ENCODE measurements at places on chromosomes 4 and X.

DNA sequence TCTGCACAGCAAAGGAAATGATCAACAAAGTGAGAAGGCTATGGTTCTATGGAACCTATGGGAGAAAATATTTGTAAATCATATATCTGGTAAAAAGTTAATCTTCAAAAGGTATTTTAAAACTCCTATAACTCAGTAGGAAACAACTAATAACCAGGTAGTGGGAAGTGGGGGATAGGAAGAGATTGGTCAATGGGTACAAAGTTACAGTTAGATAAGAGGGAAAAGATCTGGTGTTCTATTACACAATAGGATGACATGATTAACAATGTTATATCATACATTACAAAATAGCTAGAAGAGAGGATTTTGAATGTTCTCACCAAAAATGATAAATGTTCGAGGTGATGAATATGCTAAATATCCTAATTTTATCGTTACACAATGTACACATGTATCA, 46.3 kb downstream of the NDNF start:
- DNase-seq: no peak

- no peak for DNase-seq
Observed at GRCh38 chr4:82430964-82431745, 765 bp downstream of the ENOPH1 start.

- no peak for DNase-seq
Observed at GRCh38 chr4:166802346-166802745, 431.9 kb downstream of the SPOCK3 start.

DNA sequence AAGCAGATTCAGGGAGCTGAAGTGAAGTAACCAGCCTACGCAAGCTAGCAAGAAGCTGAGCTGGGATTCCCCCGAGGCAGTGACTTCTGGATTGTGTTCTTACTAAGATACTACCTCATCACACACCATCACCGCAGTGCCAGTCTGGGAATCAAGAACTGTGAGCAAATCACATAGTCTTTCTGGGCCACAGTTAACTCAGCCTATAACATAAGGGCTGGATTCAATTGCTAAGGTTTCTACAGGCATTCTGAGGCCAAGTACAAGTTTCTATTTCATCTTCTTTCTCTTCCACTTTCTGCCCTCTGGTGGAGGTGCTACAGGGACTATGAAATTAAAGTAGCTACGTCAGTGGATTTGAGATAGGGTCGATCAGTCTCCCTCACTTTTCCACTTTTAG, 1.4 kb upstream of the CORIN start:
- no peak for DNase-seq

DNA sequence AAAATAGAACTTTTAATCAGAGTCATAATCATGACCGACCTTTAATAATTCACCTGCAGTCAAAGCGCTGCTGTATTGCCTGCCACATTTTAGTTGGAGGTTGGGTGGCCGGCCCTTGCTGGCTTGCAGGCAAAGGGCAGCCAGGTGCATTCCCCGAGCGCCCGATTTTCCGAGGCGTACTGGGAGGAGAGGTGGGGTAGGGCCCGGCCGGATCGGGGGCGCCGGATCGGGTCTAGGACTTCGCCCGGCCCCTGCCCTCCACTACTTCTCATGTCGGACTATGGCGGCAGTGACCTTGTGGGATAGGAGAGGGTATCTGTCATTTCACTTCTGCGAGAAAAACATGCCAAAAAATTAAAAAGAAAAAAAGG, 2.5 kb upstream of the RS1 start:
- no peak for DNase-seq

DNA sequence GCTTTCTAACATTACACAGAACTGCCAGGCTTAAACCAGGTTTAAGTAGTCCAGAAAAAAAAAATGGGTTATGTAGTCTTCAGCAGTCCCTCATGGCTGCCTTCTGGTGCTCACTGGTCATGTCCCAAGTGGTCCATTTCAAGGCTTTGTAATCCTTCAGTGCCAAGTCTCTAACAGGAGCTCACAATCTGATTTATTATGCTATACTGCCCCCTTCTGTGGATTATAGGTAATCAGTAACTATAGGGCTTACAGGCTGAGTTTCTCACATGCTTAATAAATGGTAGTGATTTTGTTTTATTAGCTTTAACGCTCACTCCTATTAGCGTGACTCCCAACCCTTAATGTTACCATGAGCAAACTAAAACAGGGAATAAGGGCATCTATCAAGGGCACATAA, 92.5 kb upstream of the EDA2R start:
- no peak for DNase-seq

DNA sequence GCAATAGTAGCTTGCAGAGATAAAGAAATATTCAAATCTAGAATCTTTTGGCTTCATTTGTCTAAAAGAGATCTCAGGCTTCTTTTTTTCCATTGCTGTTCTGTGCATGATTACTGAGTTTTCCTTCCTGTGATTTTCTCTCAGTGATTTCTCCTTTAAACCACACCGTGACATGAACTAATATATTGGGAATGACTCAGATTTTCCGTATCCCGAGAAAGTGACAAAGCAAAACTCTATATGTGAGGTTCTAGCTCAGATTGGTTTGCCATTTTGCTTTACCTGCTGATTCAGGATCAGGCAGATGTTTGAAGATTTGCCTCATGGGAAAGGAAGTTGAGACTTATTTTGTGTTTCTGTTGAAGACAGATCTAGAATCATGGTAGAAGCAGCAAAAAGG, 59.4 kb downstream of the MTHFD2L start:
- DNase-seq: no peak

- no peak for DNase-seq
Observed at GRCh38 chrX:155094468-155095061, 23.3 kb downstream of the BRCC3 start.

- no peak for DNase-seq
Observed at GRCh38 chr4:40003986-40004385, 26.3 kb upstream of the PDS5A start.

- no peak for DNase-seq
Observed at GRCh38 chr4:124135409-124135813, 577.1 kb downstream of the ANKRD50 start.

GRCh38 chr4:16449406-16449805, 223.1 kb upstream of the TAPT1 start:
- no peak for DNase-seq
